Motor neuron (in vitro differentiated cells): ENCODE measurements at places on chromosomes 12 and 14.

DNA sequence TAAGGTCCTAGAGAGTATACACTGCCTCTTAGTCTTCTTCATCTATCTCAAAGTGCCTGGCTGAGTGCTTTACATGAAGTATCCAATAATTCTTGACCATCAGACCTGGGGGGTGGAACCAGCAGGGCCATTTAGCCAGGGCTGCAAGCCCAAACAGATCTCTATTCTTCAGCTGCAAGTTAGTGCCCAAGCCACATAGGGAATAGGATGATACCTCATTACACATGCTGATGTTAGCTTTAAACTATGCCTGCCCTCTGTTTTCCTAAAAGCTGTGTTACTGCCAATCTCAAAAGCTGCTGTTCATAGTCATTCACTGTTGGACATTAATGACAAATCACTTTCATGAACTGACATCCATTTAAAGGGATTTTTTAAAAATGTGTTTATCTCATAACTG is 16.7 kb upstream of the IFNG start:
- no peak for ATAC-seq

GRCh38 chr14:60970146-60970545 is 10.7 kb downstream of the TRMT5 start:
- no peak for ATAC-seq

DNA sequence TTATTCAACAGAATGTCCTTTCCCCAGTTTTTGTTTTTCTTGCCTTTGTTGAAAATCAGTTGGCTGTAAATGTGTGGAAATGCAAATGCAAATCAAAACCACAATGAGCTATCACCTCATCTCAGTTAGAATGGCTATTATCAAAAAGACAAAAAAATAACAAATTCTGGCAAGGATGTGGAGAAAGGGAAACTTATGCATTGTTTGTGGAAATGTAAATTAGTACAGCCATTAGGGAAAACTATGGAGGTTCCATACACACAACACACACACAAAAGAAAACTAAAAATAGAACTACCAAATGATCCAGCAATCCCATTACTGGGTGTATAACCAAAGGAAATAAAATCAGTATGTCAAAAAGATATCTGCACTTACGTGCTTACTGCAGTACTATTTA is 518.8 kb upstream of the ATXN7L3B start:
- no peak for ATAC-seq

DNA sequence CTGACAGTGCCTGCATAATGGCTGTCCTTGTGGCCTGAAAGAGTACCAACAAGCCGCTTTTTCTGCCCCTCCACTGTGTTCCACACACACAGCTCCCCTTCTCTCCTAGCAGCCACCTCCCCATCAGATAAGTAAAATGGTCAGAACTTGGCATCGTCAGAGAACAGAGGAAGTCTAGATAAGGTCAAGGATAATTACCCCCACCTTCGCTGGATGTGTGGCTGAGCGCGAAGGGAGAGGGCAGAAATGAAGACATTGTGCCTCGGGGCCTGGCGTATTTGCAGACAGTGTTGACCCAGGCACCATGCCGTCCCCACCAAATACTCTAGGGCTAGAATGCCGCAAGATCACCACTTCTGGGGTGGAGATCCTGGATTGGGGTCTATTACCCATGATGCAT is 30.6 kb downstream of the FBXO21 start:
- ATAC-seq: no peak

DNA sequence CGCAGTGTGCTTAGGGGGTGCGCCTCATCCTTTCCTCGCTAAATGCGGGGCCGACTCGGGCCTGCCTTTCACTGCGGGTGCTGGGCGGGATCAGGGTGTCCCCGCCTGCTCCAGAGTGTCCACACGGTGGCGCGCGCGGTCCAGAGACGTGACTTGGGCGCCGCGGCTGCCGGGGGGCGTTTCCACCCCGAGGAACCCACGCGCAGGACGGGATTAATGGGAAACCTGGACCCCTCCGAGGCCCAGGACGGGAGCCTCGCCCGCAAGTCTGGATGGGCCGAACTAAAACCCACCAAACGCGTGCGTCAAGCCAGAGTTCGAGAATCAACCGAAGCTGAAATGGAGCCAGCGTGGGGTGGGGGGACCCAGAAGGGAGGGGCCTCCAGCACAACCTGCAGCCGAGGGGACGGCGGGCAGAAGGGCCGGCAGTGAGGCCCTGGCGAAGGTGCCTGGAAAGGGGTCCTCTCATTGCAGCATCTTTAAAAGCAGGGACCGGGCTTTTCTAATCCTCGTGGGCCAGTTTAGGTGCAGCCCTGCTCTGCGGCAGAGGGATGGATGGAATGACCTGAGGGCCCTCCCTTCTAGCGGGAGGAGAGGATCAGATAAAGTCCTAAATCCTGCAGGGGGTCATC is 93.3 kb downstream of the NINJ2 start:
- peak; percentile 85 for ATAC-seq

DNA sequence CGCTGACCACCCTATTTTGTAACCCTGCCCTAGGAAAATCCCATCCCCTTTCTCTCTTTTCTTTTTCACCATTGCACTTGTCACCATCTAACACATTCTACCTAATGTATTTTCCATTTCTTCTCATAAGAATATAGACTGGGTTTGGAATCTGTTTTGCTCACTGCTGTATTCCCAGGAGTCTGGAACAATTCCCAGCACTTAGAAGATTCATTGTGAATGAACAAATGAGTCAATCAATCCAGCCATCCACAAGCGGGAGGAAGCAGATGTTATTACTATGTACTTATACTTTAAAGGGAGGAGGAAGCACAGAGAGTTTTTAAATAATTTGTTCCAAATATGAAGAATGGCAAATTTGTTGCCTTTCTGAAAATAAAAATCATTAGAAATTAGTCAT is 142.1 kb downstream of the KIF21A start:
- ATAC-seq: no peak

- no peak for ATAC-seq
Measured at GRCh38 chr12:51388069-51388799, 3.0 kb downstream of the GALNT6 start.
